ENCODE measurements at places on chromosomes 4 and X.

- no peak for DNase-seq
These were observed 89.3 kb upstream of the MAML3 start for GRCh38 chr4:140243278-140243753.

GRCh38 chrX:29890004-29890403 lies 325.4 kb upstream of the MAGEB2 start:
- no peak for DNase-seq

DNA sequence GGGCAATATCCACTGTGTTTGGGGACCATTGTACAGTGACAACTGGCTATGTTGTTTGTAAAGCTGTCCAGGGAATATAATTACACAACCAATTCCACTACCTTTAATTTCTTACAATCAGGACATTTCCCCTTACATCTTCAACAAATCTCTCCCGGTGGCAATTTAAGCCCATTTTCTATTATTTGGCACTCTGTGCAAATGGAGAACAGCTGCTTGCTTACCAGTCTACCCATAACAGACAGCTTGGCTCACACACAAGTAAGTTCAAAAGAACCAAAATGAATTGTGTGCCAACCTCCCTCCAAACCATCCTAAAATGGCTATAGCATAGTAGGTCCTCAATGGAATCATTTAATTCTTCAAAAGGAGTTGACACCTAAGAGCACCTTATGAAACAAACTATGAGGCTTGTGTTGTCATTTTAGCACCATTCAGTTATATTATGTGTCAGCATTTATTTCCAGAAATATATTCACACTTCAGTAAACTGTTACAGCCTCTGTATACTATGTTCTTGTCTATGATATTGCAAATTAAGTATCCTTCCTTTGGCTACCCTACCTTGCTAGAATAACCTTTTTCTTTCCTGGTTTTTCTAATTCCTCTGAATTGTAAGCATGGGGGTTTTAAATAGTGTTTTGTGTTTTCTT lies 18.4 kb downstream of the GABRA4 start:
- no peak for DNase-seq

DNA sequence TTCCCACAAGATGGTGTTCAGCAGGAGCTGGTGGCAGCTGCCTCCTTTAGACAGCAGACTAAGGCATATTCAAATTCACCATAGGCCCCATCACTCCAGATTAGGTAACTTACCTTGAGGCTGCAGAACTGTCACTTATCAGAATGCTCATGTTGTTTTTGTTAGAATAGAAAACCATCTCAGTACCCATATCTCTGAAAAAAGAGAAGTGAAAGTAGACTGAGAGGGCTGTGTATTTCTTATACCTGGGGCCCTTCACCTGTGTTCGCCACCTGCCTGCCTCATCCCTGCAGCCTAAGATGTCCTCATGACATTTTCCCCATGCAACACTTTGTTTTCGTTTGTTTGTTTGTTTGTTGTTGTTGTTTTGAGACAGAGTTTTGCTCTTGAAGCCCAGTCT lies 32.9 kb upstream of the SPRY1 start:
- no peak for DNase-seq

DNA sequence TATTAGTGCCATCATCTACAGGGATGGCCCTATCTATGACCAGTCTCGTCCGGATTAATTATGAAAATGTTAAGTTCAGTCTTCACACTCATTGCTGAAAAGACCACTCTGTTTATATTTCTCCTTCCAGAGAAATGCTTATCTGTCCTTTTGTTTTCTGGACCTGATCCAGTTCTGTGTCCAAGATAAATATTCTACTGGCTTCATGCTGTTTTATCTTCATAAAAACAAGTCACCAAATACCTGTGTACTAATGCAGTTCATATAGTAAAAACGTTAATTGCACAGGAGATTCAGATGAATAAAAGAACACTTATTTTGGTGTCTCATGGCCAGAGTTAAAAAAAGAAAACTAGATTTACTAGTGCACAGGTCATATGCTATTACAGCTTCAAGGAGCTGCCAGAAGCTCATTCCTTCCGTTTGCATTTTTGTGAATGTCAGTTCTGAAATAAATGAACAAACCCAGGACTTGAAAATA lies 17.3 kb downstream of the FNIP2 start:
- DNase-seq = no peak

- no peak for DNase-seq
These were observed 1230.3 kb upstream of the AGA start for GRCh38 chr4:178672512-178672911.

DNA sequence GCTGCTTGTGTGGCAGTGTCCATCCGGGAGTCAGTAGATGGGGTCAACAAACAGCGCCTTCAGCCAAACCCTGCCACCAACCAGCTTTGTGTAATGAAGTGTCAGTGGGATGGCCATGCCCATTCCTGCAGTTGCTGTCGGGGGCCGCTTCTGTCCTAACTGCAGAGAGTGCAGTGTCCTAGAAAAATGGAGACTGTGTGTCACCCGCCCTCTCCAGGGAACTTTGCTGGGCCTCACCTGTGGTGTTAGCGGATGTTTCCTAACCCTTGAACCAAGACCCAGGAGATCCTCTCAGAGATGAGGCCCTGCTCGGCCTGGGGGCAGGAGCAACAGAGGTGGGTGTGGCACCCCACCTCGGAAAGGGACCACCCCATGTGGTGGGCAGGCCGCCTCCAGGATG lies 35.3 kb upstream of the HGFAC start:
- DNase-seq = no peak

- no peak for DNase-seq
These were observed 89.4 kb downstream of the TNIP2 start for GRCh38 chr4:2666722-2667247.

DNA sequence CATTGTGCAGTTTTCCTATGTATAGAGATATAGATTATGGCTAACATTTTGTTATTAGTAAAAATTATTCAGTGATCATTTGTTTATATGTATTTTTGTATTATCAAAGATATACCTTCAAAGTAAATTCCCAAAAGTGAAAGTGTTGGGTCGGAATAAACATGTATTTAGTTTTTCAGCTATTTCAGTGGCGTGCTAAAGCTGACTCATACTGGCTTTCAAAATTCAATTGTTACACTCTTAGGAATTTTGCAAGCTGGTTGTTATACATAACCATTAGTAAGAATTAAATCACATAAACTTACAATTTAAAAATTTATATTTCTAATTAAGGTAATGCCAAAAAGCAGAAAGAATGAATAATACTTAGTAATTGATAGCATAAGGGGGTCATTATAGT lies 288.4 kb upstream of the NRK start:
- DNase-seq = no peak

DNA sequence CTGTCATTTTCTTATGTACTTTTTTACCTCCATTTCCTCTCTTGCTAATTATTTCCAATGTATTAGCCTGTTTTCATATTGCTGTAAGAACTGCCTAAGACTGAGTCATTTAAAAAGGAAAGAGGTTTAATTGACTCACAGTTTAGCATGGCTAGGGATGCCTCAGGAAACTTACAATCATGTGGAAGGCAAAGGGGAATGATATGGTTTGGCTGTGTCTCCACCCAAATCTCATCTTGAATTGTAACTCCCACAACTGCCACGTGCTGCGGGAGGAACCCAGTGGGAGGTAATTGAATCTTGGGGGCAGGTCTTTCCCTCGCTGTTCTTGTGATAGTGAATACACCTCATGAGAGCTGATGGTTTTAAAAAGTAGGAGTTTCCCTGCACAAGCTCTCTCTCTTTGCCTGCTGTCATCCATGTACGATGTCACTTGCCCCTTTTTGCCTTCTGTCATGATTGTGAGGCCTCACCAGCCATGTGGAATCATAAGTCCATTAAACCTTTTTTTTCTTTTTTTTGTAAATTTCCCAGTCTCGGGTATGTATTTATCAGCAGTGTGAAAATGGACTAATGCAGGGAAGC lies 870.0 kb upstream of the INTU start:
- no peak for DNase-seq

GRCh38 chrX:63430026-63430425 lies 78.9 kb upstream of the SPIN4 start:
- no peak for DNase-seq

- no peak for DNase-seq
These were observed 62.6 kb downstream of the CHIC2 start for GRCh38 chr4:54001668-54002365.

GRCh38 chr4:123300222-123301039 lies 96.2 kb upstream of the SPRY1 start:
- DNase-seq = no peak

GRCh38 chr4:70721747-70722146 lies at the start of gene RUFY3:
RUFY3 (plus strand) TSS chr4:70721964; CDS start chr4:70722574, 610 bp downstream.
- no peak for DNase-seq

DNA sequence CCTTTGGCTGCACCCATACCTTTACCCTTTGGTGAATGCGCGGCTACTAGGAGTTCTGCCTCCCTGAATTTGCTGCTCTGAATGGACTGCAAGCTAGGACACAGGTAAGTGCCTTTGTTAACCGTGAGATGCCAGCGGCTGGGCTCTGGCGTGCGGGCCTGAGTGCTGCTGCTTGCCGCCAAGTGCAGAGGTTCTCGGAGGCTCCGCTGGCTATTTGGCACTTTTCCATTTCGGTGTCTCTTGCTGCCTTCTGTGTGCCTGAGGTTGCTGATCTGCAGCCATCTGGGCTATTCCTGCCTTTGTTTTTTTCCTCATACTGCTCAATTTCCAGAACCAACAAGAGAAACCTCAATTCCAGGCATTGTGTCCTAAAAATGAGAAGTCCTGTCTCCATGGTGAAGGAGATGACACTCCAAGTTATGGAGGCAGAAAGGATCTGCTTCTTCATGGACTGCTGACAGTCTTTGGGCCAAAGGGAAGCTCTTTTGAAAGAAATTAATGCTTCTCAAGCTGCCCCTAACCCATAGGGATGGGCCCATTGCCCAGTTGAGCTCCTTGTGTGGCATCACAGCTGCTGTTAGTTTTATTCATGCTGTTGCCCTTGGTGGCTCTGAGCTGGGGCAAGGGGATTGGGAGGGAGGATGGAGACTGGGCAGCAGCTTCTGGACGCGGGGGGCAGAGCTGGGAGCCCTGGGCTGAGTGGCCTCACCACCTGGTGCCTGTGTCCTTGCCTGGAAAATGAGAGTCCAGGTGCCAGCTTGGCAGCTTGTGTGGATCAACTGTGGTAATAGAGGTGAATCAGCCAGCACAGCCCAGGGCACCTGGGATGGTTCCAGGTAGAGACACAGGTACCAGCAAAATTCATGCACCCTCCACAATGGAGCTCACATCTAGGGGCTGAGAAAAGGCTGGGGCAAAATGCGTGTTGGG lies 3.8 kb upstream of the TBC1D14 start:
- DNase-seq = no peak

GRCh38 chr4:129254526-129254925 lies 158.6 kb downstream of the C4orf33 start:
- DNase-seq = no peak

- no peak for DNase-seq
These were observed 147.3 kb downstream of the CORIN start for GRCh38 chr4:47690611-47691010.

- no peak for DNase-seq
These were observed 348.4 kb upstream of the FAT1 start for GRCh38 chr4:187071946-187072600.

GRCh38 chr4:18636001-18636585 lies 614.5 kb upstream of the LCORL start:
- DNase-seq = no peak

DNA sequence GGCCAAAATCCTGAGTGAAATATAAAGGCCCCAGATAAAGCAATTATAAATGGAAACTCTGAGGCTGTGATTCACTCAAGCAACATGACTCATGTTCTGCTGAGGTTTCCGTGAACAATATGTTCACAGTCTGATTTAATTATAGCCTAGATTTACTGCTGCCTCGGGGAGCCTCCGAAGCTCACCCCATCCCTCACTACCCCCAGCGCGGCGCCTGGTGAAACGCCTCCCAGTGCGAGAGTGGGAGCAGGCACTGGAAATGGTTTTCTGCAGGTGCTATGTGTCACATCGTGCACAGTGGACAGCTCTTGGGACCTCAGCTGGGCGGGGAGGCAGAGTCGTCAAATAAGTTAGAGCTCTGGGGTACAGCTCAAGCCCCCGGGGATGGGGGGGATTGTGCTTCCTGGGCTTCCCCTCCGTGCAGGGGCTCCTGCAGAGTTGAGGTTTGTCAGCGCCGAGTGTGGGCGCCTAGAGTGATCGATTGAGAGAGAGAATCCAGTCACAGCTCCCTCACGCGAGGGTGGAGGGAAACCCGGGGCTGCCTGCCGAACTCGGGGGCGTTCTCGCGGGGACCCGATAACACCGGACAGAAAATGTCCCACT lies 110.6 kb downstream of the PHKA2 start:
- peak; percentile 18 for DNase-seq

GRCh38 chr4:128979934-128980333 lies 113.4 kb downstream of the SCLT1 start:
- no peak for DNase-seq

- DNase-seq = no peak
These were observed 1060.6 kb upstream of the GRID2 start for GRCh38 chr4:91243132-91243531.

DNA sequence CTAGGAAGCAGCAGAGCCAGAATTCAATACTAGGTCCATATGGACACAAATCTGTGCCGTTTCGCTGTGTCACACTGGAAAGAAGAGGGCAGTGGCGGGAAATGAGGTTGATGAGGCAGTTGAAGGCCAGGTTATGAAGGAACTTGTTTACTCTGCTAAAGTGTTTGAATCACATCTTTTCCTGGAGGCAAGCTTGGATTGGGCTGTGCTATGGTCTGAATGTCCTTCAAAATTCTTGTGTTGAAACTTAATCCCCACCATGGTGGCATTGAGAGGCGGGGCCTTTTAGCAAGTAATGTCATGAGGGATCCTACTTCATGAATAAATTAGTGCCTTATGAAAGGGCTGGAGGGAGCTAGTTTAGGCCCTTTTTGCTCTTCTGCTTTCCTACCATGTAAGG lies 2.1 kb upstream of the ERCC6L start:
- no peak for DNase-seq

DNA sequence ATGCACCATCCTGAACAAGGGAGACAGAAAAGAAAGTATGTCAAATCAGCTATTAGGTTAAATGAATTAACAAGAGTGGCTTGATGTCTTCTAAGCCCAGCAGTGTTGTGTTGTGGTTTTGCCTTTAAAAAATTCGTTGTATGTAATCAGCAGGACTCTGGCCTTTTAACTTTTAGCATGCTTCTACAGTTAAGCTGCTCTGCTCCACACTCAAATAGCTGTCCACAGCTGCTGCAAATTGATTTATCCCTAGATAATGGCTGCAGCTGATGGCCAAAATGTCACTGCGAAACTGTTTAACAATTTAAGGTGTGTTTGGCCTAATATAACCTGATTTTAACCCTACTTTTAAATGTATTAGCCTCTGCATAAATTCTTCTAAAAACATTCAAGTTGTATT lies 85.8 kb downstream of the CXXC4 start:
- DNase-seq = no peak

Measured in stimulated activated CD8-positive, alpha-beta memory T cell treated with anti-CD3 and anti-CD28 coated beads, Interleukin-2, amount 100 ng/mL, for 48 hours (primary cell).